Muscle of arm (tissue), 14 donors: ENCODE measurements at places on chromosomes 13 and 19.

GRCh38 chr13:65966991-65967451 lies 1263.1 kb downstream of the PCDH9 start:
- no peak for DNase-seq

DNA sequence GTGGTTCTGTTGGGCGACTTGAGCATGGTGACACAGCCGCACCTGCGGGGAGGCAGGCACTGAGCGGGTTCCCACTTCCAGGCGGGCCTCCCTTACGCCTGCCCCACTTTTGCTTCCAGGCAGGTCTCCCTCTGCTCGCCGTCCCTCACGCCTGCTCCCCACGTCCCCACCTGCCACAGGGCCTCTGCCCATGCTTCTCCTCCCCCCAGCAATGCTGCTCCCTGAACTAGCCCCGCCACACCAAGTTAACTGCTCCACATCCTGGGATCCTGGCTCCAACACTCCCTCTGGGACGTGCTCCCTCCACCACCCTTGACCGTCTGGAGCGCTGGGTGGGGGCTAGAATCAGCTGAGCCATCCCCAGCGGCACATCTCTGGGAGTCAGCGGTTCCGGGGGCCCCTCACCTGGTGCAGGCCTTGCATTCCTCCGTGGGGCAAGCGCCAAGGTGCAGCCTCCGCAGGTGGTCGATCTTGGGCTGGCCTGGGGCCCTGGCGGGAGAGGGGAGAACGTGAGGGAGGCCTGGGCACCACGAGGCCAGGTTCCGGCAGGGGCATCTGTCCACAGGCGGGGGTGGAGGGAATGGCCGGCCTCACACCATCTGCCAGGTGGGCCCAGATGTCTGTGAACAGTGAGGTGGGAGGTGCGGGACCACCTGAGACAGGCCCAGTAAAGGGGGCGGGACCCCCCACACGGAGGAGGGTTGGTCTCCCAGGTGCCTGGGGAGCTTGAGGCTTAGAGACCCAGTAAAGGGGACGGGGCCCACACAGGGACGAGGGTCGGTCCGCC lies 9.2 kb downstream of the CFD start:
- no peak for DNase-seq

GRCh38 chr13:89568746-89569145 lies 1778.7 kb upstream of the MIR17HG start:
- DNase-seq: no peak

GRCh38 chr19:2413629-2414028 lies 13.8 kb downstream of the TIMM13 start:
- no peak for DNase-seq
